NT2/D1 (cell line): ENCODE measurements at places on chromosomes 1 and 21.

DNA sequence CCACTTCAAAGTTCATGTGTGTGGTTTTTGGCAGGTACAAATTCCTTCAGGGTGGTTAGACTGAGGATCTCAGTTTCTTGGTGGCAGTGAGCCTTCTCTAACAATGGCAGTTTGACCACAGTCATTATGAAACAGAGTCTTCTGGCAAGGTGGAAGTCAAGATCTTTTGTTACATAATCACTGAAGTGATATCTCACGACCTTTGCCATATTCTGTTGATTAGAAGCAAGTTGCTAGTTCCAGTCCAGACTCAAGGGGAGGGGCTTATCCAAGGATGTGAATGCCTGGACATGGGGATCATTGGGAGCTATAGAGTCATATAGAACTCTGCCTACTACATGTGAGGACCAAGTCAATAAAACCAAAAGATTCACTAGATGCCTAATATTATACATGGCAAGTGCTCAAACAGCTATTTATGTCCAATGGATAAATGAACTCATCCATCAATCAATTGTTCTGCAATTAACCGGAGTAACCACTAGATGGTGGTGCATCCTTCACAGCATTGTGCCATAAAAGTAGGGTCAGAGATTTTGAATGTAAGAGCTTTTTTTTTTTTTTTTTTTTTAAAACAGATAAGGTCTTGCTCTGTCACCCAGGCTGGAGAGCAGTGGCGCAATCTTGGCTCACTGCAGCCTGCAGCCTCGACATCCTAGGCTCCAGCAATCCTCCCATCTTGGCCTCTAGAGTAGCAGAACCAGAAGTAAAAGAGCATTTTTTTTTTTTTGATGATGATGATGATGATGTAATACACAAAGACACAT, 131.9 kb downstream of the CRB1 start:
- DNase-seq = peak; percentile 47

DNA sequence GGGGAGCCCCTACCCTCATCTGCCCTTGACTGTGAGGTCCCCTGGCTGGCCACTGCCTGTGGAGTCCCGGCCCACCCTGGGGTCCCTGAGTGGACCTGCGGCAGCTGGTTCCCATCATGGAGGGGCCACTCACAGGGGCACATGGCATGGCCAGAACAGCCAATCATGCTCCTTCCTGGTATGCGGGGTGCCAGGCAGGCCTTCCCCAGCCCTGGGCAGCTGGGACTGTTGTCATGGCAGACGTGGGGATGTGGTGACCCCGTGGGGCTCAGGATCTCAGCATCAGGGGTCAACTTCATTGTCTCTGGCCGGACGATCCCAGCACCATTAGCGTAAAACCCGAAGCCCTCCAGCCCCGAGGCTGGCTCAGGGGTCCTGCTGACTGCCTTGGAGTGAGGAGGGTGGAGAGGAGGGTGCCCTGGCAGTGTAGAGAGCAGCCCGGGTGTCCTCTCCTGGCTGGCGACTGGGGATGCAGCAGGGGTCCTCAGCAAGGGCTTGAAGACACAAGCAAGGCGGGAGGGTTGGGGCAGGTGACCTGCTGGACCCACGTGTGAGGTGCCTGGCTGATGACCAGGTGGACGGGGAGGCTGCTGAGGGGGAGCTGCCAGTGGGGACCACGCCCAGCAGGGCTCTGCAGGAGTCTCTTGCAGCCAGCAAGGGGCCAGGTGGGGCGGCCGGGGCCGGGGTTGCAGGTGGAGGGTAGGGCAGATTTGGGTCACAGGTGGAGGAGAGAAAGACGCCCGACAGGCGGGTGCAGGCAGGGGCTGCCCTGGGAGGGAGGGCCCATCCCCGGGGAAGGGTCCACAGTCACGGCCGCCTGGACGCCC, 45.1 kb downstream of the TRIM11 start:
- DNase-seq = no peak

GRCh38 chr1:208928349-208929010, 655.0 kb upstream of the CAMK1G start:
- DNase-seq = no peak

- no peak for DNase-seq
Measured at GRCh38 chr1:225950905-225951497, 10.0 kb upstream of the LEFTY2 start.

DNA sequence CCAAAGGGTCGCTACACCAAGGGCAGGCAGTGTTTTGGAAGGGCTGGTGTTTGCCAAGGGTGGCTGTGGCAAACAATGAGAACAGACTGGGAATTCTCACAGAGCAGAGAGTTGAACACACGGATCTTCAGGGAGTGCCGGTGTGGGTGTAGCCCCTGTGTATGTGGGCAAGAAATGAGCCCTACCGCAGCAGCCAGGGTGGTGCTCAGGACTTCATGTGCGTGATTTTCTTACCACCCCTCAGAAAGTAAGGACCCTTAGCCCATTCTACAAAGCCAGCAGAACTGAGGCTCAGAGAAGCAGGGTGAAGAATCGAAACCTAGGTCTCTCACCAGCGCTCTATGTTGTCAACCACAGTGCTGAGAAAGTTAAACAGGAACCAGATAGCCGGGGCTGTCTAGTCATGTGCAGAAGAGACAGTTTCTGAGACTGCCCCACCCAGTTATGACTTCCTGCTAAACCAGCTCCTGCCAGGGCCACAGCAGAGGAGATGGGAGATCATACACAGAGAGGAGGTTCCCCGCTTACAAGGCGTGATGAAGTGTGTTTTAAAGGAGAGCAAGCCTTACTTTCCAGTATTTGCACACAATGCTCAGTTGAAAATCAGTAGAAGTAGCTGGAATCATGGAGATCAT, 21.9 kb upstream of the MORC3 start:
- no peak for DNase-seq

DNA sequence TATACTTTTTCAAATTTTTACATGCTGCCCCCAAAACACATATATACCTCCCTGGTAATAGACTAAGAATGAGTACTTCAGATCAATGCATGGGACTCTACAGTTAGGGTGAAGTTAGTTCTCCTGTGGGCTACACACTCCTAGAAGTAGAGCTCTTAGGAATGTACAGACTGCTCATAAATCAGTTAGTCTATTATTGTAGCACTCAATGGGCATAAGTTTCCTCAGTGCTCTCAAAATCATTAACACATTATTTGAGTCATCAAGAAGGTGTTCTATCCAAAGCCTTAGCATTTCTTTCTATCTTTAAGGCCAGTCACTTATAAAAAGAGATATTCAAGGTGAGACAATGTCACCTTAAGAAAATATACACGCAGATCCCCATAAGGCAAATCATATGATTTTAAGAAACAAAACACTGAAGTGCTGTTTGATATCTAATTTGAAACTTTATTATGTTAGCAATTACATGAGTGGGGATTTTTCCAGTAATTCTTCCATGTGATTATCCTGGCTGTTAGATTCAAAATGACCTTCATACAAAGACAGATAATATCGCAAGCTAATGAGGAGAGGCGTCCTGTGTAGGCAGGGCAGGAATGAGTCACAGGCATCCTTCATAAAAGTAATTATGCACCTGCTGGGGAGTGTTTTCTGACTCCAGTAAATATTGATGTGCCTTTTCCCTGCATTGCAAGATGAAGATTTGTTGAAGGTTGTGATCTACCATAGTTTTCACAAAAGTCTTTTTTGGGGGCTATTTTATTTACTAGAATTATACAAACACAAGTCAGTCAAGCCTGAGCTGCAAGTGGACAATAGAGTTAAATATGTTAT, 167.2 kb upstream of the ATP1B1 start:
- no peak for DNase-seq

GRCh38 chr1:26848941-26849774, 13.8 kb upstream of the SFN start:
- DNase-seq = no peak

DNA sequence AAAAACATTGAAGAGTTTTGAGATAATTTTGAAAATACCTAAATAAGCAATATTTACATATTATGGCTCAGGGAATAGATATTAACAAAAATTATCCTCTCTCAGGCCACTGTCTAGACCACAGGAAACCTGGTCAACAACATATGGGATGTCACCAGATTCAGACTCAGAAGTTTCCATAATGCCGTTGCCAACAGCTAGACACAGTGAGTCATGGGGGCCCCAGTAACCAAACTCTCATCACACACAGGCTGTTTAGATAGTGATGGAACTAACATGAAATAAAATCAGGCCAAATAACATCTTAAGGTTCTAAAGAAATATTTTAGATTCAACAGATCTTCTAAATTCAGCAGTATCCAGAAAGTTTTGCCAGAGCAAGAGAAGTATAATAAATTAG, 681.7 kb upstream of the ADAMTS5 start:
- DNase-seq = no peak

GRCh38 chr21:40152476-40152875, 285.2 kb downstream of the PCP4 start:
- DNase-seq = no peak
